ENCODE measurements at places on chromosomes 6 and 20.

GRCh38 chr6:79612457-79612856 is 18.7 kb upstream of the SH3BGRL2 start:
- no peak for DNase-seq

DNA sequence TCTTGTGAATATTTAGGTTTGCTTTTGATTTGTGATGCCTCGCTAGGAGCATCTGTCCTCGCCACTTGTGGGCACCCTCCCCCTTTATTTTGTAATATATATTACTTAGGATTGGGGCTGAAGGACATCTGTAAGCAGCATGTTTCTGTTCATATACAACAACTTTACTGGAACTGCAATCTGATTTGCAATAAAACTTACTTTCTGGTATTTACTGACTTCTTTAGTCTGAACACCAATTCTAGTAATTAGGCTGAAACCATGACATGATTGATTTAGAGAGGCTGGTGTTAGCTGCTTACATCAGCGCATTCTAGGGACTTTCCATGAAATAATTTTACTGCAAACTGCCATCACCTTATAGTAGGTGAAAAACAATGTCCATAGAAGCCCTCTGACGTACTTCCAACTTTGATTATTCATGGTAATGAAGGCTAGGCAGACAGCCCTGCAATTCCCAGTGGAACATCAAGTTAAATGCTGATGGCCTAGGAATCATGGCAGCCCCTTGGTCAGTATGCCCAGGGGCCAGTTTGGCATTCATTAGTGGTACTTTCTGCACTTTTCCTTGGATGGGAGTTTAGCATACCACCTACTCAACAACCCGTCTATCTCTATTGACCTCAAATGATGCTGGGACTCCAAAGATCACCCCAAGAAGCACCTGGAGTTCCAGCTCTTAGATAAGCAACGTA is 132.9 kb upstream of the MCHR2 start:
- DNase-seq: no peak

DNA sequence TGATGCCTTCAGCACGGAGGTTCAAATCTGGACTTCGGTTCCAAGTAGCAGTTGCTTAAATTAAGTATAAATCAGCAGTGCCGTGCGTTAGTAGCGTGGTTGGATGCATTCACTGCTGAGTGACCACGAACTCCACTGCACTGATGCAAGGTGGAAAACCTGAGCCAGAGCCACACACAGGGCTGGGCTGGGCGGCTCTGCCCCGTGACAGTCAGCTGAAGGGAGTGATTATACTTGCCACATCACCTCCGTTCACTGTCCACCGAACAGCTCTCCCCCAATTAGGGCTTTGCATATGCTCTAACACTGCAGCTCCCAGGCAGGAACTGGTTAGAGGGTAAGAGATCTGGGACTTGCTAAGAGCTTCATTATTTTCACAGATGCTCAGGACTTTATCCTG is 22.2 kb downstream of the PPP1R3G start:
- no peak for DNase-seq

DNA sequence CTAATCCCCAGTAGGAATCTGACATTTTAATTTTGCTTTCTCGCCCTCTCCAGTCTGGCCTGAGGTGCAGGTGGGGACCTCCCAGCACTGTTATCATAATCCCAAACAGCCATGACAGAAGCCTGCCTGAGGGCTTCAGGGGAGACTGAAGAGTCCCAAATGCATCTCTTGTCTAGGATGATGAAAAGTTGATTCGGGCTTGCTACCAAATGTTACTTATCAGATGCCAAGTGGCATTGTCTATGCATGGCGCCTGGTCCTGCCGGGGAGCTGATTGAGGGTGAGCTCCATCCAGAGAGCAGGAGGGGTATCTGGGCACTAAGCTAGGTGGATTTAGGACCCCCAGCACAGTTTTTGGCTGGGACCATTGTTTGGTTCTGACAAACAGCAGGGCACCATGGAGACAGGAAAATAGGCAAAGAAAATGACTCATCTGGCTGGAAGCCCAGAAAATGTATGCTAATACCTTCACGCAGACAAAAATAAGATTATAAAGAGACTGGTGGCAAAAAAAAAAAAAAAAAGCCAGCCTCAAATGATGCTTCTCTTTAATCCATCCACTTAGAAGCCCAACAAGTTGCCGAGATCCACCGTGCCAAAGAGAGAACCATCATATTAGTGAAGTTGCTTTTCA is 513.7 kb upstream of the SULF2 start:
- DNase-seq: no peak

DNA sequence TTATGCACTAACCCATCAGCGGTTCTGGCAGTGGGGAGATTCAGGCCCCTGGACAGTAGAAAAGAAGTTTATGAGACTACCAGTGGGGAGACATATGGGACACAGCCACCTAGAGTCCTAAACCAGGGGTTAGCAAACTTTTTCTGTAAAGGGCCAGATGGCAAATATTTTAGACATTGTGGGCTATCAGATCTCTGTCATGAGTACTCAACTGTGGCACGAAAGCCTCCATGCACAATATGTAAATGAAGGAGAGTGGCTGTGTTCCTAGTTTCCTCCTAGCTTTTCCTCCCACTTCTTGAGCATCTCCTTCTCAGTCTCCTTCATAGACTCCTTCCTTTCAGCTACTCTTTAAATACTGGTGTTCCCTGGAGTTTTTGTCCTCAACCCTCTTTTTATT is 3.3 kb upstream of the HLA-DMA start:
- DNase-seq: peak; percentile 0

DNA sequence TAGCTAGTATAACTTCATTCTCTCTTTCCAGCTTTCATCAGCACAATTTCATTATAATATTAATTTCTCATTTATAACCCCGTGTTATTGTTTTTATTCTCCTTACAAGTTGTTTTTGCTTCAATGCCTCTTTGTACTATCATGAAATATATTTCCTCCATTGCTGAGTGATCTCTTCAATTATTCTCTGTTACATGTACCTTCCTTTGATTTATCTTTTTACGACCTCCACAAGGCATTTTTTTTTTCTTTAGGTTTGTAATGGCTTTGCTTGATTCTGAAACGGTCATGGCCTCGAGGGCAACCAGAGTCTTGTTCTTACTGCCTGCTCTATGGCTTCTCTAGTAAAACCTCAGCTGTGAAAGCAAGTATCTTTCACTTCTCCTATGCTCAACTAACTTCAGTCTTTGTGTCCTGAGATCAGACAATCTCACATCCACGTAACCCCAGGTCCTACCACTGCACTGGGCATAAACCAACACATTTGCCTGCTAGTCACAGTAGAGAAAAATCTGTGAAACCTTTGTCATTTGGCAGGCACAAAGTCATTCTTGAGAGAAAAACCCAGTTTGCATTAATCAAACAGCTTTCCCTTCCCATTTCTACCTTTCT is 119.9 kb downstream of the UST start:
- no peak for DNase-seq

- DNase-seq: no peak
Observed at GRCh38 chr6:132287101-132287500, 114.2 kb downstream of the MOXD1 start.

DNA sequence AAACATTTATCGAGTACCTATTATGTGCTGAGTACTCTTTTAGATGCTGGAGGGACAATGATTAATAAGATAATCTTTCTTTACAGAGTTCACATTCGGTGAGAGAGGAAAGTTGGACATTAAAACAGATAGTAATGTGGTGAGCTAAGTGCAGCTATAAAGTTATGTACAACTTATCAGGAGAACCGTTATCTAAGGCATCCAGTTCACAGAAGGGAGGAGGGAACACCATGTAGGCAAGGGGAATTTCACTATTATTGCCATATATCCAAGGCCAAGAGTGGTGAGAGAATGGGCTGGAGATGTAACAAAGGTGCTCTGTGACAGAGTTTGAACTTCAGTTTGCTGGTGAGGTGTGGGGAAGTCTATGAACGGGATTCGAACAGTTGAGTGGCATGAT is 105.8 kb downstream of the CARMIL1 start:
- DNase-seq: no peak
